ENCODE measurements at places on chromosomes 4 and X.

GRCh38 chr4:1862055-1862911, 6.3 kb upstream of the LETM1 start:
- no peak for DNase-seq

DNA sequence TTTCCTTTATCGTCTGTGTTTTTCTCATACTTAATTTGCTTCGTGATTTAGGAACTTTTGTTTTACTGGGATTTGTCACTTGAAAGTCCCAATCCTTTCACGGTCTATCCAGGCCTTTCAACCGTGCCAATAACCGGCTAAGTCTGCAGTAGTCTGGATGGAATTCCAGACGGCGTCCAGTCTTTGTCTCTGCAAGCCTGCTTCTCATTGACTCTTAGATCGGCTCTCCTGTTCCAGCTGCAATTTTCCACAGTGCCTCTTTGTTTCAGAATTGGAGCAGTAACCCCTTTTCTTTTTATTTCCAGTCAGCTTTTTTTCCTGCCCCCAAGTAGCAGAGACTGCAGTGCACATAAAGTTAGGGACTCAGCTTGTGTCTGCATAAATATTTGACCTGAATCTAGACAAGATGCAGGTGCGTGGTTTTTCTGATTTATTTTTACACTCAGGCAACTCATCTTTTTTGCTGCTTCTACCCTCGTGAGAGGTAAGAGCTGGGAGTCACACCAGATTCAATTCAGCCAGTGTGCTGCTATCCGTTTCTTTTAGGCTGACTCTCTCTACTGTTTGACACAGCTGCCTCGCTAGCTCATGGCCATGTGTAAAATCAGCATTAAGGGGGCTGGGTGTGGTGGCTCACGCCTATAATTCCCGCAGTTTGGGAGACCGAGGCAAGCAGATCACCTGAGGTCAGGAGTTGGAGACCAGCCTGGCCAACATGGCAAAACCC, 37.4 kb upstream of the DHRSX start:
- DNase-seq: no peak

GRCh38 chrX:107677501-107677901, 49.2 kb downstream of the PRPS1 start:
- DNase-seq: no peak

GRCh38 chr4:110751986-110752385, 129.1 kb upstream of the PITX2 start:
- peak; percentile 24 for DNase-seq

- peak; percentile 73 for DNase-seq
Measured at GRCh38 chrX:17596546-17597205, 140.6 kb upstream of the SCML1 start.

- no peak for DNase-seq
Measured at GRCh38 chrX:103685396-103685795, 1.1 kb downstream of the MORF4L2 start.

GRCh38 chrX:40108162-40108958, 10.6 kb upstream of the BCOR start:
- no peak for DNase-seq

GRCh38 chr4:165877286-165877685, 4.2 kb downstream of the TLL1 start:
- DNase-seq: peak; percentile 56

DNA sequence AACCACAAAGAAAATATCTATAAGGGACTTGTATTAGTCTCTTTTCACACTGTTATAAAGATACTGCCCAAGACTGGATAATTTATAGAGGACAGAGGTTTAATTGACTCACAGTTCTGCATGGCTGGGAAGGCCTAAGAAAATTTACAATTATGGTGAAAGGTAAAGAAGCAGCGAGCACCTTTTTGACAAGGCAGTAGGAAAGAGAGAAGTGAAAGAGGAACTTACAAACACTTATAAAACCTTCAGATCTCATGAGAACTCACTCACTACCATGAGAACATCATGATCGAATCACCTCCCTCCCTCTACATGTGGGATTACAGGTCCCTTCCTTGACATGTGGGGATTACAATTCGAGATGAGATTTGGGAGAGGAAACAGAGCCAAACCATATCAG, 856.0 kb downstream of the TRAM1L1 start:
- DNase-seq: no peak

DNA sequence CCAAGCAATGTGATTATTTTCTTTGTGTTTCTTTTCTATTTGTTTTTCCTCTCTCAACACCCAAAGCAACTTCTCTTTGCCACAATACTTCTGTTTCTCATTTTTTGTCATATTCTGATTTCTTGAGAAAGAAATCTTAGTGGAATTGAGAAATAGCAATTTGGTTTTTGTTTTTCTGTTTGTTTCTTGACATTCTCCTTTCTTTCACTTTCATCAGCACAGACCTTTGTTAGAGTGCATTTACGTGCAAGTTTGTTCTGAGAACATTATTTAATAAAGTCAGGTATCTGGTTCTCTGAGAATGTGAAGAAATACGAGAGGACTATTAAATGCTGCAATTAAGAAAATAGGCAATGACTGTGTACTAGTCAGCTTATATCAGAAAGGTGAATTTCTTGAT, 608.1 kb upstream of the AADAT start:
- no peak for DNase-seq

DNA sequence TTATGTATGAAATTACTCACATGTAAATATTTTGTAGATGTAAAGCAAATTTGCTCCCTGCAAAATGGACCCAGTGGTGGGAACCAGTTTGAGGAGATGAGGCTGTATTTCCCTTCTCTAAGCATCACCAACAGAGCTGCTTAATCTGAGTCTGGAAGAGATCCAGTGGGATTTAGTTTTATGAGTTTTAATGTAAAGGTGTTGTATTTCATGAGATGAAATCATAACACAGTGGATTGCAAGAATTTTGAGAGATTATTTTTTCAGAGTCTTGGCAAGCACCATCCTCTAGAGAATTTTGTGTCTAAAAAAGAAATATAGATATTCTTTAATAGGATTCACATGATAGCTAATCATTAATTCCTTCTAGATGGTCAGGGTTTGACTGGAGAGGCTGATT, 35.6 kb upstream of the SFRP2 start:
- no peak for DNase-seq

DNA sequence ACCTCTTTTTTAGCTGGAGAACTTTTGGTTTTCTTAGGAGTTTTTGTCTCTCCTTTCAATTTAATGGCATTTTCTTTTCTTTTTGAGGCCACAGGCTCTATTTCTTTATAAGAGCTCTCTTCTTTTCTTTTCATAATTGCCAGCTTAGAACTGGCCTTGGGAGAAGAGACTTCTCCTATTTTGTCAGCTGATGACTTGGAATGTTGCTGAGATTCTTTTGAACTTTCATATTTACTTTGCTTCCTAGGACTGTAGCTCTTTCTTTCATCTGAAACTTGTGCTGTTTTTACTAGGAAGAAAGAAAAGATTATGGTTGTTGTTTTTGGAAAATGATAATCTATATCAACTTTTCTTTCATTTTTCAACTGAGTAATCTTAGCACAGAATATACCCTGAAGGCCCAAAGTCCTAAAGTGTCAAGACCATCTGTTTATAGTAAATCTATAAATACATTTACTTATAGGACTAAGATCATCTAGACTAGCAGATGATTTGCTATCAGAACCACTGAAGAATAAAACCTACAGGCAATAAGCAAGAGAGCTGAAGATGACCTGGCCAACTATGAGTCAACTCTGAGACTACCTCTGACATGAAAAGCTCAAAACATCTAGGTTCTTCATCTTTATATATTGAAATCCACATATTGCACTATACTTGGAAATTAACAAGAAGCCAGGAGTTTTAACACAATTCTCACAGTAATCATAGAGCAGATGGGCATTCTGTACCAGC, 45.6 kb downstream of the RFC1 start:
- DNase-seq: peak; percentile 70

DNA sequence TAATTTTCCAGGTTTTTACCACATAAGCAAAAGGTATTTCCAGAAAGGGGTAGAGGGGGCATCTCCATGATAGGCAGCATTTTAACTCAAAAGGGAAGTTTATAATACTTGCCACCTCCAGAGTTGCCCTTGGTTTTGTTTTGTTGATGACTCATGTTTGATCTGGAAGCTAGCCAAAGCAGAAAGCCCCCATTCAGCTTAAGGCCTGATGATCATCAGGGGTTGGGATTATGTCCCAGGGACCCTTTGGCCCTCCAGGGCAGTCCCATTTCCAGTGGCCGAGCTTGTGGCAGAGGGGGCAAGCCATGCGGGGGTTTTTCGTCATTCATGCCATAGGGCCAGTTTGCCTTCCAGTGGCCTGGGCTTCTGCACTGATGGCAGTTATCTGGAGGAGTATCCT, 143.0 kb upstream of the PLAC1 start:
- peak; percentile 24 for DNase-seq

- DNase-seq: no peak
Measured at GRCh38 chrX:109940411-109940810, 62.5 kb upstream of the TMEM164 start.

GRCh38 chr4:184315675-184316359, 98.1 kb upstream of the ENPP6 start:
- DNase-seq: no peak

DNA sequence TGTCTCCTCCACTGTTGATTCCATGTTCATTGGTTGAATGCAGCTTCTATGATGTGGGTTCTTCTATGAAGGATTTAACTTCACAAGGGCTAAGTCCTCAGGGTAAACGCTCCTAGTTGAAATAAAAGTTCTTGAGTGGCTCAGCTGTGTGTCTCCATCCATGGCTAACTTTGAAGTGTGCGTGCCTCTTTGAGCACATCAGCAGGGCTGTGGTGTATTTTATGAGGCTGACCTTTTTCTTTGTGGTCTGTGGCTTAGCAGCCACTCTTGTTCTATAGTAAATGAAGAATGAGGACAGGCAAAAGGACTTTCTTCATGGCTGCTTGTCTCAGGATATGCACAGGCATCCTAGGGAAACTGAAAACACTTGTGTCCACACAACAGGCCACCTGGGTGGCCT, 88.5 kb downstream of the KIT start:
- DNase-seq: peak; percentile 38

DNA sequence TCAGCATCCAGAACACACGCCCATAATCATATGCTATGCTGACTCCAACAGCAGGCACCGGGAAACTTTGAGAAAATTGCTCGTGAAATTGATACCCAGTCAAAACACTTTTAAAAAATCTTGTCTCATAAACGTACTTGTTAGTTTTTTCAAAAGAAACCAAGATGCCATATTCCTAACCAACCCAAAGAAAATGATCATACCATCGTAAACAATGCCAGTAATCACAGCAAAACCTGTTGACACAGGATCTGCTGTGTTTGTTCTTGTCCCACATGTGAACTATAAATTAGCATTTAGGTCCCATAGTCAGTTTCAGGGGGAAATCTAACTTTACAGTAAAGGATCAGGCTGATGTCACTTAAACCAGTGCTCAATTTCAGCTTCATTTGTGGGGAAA, 23.0 kb downstream of the PRSS12 start:
- DNase-seq: no peak

- DNase-seq: no peak
Measured at GRCh38 chr4:84492737-84493091, 6.4 kb downstream of the NKX6-1 start.

GRCh38 chr4:169234137-169234855, 36.5 kb downstream of the SH3RF1 start:
- DNase-seq: no peak

DNA sequence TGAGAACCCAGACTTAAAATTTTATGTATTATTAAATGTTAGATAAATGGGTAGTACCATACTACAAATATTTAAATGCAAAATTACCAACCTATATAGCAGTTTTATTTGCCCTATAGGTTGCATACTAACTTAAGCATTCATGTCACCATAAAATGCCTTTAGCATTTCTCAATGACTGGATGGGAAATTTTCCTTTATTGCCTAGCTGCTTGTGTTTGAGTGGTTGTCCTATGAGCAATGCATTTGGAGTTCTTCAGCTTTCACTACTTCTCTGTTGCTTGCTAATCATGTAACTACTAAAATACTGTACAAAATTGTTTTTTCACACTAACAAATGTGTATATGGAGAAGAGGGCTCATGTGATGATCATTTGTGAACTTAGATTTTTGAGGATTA, 44.2 kb upstream of the CEP135 start:
- DNase-seq: peak; percentile 7

GRCh38 chr4:151488968-151489367, 80.0 kb downstream of the FHIP1A start:
- DNase-seq: no peak

DNA sequence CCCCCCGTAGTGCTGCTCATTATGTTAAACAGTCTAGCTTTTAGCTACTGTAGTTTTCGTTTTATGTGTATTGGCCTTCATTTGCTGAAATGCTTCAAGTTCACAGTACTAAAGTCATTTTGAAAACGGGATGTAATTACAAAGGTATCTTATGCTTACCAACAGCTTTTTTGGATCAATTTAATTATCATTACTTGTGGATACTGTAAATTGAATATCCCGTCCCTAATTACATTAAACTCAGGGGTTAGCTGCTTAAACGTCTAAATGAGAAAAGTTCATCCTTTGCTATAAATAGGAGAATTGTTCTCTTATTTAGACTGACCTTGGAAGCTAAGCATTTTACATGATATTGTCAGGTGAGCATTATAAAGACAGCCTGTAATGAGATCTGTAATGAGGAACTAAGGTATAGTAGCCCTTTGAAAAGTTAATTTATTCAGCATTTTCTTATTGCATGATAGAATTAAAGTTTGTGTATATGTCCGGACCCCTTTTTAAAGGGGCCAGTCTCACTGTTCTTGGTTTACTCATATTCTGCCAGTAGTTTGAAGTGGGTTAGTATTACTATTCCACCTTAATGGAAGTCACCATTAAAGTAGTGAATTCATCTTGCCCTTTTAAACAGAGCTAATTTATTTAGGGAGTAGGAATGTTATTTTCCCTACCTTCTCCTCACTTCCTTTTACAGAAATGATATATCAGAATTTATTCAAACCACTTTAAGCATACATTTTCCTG, 252.6 kb downstream of the TENM3 start:
- no peak for DNase-seq

- DNase-seq: no peak
Measured at GRCh38 chrX:109954955-109955354, 48.0 kb upstream of the TMEM164 start.

DNA sequence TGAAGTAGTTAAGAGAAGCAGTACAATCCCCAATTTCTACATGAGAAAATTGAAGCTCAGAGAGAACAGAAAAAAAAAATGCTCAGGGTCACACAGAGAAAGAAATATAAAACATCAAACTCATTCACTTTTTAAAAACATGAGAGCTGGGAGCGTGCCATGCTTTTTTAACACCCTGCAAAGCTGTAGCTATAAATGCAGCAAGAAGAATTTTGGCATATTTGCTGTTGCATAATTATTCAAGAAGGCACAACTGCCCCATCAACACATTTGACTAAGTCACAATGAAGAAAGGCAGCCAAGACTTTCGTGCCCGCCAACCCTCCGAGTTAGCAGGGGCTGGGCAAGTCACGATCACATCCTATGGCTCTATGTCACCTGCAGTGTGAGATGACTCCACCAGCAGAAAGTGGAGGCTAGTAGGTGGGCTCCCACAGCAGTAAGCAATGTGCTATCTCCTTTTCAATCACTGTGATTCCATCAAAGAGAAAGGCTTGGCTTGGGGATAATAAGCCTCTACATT, 214.8 kb downstream of the DHX15 start:
- no peak for DNase-seq
